ENCODE measurements at places on chromosomes 6 and 20.

DNA sequence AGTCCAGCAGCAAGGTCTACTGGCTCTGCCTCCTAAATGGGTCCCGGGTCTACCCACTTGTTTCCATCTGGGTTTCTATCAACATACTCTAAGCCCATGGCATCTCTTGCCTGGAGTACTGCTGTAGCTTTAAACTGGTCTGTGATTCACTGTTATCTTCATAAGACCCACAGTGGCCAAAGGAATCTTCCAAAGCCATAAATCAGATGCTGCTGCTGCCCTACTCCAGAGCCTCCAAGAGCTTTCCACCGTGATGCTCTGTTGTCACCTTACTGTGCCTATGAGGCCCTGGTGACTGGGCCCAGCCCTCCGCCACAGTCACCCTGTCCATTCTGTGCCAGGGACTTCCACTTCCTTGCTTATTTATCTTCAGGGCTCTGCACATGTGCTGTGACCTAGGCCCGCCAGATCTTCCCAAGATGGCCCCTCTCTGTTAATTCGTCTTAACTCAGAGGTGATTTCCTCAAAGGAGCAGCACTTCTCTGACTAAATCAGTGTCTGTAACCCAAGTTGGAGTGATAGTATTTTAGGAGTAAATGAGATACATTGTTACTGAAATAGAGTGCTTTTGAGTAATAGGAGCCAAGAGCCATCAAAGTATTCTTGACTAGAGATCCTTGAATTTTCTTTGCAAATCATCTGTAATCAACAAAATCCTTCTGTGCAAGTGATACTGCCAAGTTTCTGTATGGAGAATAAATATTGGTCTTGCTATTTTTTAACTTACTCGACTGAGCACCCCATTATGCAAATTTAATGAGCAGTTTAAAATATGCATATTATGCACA lies 102.5 kb downstream of the PPP1R14C start:
- no peak for DNase-seq

- peak; percentile 41 for DNase-seq
These were observed 11.7 kb upstream of the MAPK13 start for GRCh38 chr6:36118550-36119107.

DNA sequence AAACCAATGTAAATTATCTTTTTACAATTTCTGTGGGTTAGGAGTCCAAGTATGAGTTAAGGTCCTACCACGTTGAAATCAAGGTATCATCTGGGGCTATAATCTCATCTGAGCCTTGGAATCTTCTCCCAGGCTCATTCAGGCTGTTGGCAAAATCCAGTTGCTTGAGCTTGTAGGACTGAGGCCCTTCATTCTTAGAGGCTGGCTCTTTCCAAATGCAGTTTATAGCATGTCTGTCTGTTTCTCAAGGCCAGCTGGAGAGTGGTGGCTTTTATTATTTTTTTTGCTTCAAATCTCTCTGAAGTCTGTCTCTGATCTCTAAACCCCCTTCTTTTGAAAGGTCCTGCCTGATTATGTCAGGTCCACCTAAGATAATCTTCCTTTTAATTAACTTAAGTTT lies 177.2 kb upstream of the ASCC3 start:
- DNase-seq = no peak

- no peak for DNase-seq
These were observed 215.7 kb downstream of the CDC5L start for GRCh38 chr6:44603044-44603686.

DNA sequence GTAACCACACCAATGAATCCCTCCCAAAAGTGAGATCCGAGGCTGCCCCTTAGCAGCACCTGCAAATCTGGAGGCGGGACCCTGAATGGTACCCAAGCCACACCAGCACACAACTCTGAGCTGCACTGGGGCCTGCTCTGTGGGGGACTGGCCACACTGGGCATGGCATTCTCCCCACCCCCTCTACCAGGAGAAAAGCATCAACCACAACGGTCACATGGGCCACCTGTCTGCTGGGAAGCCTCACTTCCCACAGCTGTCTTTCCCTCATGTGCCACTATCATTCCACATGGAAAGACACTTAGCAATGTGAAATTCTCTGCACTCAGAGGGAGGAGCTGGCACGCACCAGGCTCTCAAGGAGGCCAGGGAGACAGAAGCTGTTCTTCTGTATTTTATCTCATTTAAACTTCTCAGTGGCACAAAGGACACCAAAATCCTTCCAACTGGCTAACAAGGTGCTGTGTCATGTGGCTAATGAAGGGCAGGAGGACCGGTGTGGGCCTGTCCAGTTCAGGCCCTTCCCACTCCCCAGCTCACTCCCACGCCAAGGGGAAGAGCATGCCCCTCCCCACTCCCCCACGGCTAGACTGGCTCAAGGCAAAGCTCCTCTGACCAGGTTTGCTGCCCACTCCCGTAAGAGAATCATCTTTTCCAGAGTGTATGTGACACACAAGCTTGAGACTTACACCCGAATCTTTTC lies 19.0 kb downstream of the YTHDF1 start:
- no peak for DNase-seq

- DNase-seq = no peak
These were observed 547.2 kb downstream of the CD83 start for GRCh38 chr6:14664621-14665315.

Measured in activated CD4-positive, alpha-beta T cell treated with anti-CD3 and anti-CD28 coated beads, Interleukin-2, amount 50 U/mL, for 4 hours (primary cell).